ENCODE measurements at places on chromosomes 7 and 10. TPM values are rescaled to one million over a fixed set of nuclear protein-coding genes. Genes with fewer than 3 reads are reported as not detected.

BHLHA15 gene
- not detected for total RNA-seq

DNA sequence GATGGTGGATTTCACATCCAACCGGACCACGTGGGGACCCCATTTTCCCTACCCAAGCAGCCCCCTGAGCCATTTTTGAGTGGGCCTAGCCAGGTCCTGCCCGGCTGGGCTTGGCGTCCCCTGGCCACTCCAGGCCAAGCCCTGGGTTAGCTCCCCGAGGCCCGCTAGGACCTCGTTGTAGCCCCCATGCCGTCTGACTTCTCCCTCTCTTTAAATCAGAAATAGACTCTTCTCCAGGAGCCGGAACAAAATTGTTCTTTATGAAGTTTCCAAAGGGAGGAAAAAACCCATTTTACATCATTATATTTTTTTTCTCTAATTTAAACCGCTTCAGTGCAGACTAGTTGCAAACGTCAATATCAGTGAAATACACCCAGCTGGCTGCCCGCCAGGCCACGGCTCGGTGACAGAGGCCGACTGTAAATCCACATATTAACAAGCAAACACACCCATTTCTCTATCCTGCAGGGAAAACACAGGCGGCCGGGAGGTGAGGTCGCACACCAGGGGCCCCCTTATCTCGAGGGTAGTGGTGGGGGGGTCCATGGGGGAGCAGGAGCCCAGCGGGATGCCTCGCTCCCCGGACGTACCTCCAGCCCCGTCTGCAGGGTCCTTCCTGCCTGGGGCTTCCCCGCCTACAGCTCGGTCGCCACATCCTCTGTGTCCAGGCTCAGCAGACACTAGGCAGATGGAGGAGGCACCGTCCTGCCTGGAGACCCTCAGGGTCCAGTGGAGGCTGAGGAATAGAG lies 72.7 kb downstream of the ELFN1 start:
- peak; percentile 70 for DNase-seq

DNA sequence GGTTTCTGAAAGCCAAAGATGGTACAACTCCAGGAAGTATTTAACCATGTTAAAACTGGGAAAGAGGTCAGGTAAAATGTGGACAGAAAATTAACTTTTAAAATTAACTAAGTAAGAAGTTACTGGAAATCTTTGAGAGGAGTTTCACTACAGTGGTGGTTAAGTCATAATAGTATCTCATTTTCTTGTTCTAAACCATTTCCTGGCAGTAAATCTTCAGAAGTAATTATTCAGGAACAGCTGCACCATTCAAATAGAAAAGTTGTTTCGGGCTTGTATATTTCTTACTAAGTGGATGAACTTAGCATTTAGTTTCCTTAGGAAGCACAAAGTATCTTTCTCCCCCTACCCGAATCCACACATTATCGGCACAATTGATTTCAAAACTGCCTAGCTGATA lies 27.1 kb downstream of the COPG2 start:
- DNase-seq, result no peak

DNA sequence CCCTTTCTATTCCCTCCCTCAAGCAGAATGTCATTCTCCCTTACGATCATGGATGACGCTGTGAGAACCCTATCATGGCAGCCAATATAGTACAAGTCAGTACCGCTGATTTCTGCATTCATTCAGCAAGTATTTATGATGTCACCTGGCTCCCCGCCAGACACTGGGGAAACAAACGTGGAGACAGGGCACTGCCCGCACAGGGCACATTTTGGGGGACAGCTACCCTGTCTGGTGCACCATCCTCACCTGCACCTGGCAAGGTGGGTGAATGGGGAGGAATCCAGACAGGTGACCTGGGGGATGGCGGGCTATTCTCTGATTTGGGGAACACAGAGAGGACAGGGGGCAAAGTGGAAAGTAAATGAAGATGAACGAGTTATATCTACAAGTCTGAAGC lies 28.4 kb downstream of the MKI67 start:
- DNase-seq, result no peak

GRCh38 chr7:29921404-29922010 lies 68.1 kb downstream of the SCRN1 start:
- no peak for DNase-seq

MRLN gene
- total RNA-seq, result not detected

DNA sequence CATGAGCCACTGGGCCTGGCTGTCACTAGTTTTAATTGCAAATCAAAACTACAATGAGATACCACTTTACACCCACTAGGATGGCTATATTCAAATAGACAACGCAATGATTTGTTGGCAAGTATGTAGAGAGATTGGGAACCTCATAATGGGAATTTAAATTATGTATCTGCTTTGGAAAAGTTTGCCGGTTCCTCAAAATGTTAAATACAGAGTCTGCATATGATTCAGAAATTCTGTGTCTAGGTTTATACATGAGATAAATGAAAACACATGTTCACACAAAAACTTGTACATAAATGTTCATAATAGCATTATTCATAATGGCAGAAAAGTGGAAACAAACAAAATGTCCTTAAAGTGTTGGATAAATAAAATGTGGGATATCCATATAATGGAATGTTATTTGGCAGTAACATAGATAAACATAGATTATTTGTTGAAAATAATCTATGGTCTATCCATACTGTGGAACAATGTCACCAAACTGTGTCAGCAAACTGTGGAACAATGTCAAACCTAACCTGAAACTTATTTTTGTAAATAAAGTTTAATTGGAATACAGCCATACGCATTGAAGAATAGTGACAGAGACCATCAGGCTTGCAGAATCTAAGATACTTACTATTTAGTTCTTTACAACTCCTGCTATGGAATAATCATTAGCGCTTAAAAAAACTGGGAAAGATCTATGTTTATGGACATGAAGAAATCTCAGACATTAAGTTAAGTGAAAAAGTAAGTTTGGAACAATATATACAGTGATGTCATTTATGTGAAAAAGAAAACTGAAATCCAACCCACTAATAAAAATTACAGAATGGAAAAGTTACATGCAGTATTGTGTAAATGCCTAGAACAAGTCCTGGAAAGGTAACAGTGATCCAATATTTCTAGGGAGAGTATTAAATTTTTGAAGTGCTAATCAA lies 70.9 kb downstream of the CCDC7 start:
- no peak for DNase-seq

- DNase-seq, result no peak
Observed at GRCh38 chr7:55194522-55194921, 170.6 kb upstream of the LANCL2 start.

- no peak for DNase-seq
Observed at GRCh38 chr7:158424011-158424410, 163.6 kb downstream of the PTPRN2 start.

GRCh38 chr10:99782447-99783286 lies at the start of gene ABCC2:
Gene ABCC2, plus strand, starts transcription at chr10:99782640. Its CDS starts 205 bp downstream, at chr10:99782845.
- DNase-seq, result no peak

DNA sequence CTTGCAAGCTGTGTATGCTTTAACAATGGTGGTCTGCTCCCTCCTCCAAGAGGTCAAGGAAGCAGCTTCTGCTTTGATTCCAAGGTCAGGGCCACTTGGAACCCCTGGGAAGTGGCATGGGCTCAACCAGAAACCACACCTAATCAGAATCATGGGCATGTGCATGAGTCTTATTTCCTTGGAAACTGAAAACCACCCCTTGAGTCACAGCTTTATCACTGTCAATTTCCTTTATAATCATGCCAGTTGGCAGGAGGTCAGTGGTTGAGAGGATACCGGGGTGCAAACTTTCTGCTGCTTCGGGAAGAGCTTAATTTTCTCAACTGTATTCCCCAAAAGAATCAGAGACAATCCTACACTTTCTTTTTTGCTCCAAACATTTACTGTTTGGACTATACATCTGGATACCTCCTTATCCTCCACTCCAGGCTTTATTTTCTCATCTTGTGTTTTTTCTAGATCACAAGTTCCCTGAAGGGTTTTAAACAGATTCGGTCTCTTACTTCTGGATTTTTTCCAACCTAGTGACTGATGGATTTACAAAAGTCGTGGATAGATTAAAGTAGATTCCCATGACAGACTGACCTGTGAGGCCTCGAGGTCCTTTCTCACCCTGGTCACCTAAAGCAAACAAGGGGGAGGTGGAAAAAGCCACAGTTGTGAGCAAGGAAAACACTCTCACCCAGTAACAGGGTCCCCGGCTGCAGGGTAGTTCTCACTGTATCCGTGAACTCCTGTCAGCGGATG lies 36.0 kb downstream of the COL17A1 start:
- DNase-seq, result no peak

VWDE gene
- total RNA-seq, result not detected

DNA sequence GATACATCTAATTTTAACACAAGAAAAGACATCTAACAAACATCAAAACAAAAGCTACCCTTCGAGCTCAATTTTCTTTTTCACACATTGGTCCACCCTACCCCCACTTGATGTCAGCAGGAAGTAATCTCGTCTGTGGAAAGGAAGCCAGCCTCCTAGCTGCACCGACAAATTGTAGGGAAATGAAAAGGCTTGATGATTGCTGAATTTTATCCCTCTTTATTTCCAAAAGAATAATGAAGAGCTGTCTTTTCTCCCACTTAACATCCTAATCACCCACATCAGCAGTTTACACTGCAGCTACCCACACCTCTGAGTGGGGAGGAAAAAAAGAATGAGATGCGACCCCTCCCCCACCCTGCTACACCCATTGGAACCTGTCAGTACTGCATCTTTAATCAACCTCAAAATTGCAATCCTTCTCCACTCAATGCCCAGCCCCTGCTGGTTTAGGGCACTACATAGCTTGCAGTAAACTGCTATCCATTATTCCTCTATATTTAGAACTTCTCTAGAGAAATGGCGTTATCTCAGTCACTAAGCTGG lies 10.6 kb upstream of the CPVL start:
- no peak for DNase-seq

Data from left ventricle myocardium inferior (tissue), 1 donor.